Left lobe of liver (tissue), 2 donors: ENCODE measurements at places on chromosomes 4 and X. TPM values are rescaled to one million over a fixed set of nuclear protein-coding genes. Genes with fewer than 3 reads are reported as not detected.

GRCh38 chrX:97850911-97851310, 967.2 kb downstream of the RPA4 start:
- no peak for DNase-seq

GRCh38 chrX:7330556-7330955, 182.6 kb upstream of the PUDP start:
- DNase-seq: no peak

Gene GPC3
- total RNA-seq: 1.1 TPM

Gene PPEF2
- total RNA-seq: 0.05 TPM
